ENCODE measurements at places on chromosomes 16 and 17.

DNA sequence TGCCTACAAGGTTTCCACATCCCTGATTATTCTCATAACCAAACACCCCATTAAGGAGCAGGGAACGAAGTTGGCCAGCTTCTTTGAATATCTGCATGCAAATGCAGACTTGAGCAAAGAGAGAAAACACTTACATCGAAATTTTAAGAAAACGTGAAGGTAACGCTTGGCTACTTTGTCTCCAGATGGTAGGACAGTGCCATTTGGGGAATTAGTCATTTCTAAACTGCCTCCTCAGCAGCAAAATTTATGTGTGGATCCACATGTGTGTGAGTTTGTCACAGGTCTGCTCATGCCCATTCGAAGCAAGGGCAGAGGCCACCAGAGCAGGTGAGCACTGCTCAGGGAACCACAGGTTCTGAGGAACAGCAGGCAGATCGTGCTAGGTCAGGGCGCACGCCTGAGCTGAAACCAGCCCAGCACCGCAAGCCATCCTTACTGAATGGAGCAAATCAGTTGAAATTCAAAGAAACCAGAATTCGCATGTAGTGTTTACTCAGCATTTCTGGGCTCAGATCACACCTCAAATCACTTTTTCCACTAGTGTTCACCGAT, 80.1 kb downstream of the SOCS1 start:
- no peak for DNase-seq

GRCh38 chr16:82845116-82845515, 218.3 kb downstream of the CDH13 start:
- no peak for DNase-seq

GRCh38 chr17:40664582-40665333, at the start of gene KRT222:
Gene KRT222, minus strand, starts transcription at chr17:40665177. Its CDS starts 78 bp downstream, at chr17:40665099.
- DNase-seq, result no peak

DNA sequence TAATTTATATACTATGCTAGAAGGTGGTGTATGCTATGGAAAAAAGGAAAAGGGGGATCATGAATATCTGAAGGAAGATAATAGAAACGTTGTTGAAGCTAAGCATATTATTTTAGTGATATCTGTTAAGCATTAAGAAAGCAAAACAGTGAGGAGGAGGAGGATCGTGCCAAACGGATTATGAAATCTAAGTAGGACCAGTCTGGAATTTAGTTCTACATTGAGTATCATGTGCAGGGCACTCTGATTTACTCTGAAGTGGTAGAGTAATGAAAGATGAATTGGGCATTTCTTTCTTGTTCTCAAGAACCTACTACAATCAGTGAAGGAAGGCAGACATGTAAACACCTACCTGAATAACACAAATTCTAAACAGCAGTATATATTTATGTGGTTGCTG, 195.3 kb downstream of the CYB561 start:
- DNase-seq, result no peak

DNA sequence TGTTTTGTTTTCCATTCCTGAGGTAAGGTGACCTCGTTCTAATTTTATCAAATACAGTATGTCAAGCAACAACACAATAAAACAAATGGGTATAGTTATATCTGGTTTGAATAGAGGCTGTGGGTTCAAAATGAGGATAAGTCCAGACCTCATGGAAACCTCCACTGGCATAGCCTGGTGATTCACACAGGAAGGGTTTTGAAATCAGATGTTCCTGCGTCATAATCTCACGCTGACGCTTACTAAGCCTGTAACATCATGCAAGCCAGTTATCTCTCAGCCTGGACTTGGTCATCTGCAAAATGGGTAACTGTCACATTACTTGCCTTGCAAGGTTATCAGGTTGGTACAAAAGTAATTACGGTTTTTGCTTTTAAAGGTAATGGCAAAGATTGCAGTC, 1056.3 kb upstream of the EEF2KMT start:
- DNase-seq, result no peak

GRCh38 chr17:82065638-82066303, at the start of gene DUS1L:
Gene DUS1L, minus strand, starts transcription at chr17:82065804. Its CDS starts 745 bp downstream, at chr17:82065059.
- peak; percentile 63 for DNase-seq

GRCh38 chr16:19907161-19907992, 22.7 kb upstream of the GPRC5B start:
- peak; percentile 53 for DNase-seq

DNA sequence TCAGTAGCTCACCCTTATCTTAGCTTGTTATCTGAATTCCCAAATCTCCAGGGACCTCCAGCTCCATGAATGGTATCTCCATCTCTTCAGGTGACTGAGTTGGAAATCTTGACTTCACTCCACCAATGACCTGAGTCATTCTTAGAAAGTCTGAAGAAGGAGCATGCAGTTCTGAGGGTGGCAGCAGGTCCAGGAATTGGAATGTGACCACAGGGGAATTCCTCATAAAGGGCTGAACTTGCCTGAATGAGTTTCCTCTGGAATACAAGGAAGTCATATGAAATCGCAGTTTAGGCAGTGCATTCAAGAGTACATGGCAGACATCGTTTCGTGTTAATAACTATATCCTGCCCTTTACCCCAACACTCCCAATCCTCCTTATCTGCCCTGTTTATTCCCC, 12.5 kb upstream of the PYY start:
- no peak for DNase-seq

DNA sequence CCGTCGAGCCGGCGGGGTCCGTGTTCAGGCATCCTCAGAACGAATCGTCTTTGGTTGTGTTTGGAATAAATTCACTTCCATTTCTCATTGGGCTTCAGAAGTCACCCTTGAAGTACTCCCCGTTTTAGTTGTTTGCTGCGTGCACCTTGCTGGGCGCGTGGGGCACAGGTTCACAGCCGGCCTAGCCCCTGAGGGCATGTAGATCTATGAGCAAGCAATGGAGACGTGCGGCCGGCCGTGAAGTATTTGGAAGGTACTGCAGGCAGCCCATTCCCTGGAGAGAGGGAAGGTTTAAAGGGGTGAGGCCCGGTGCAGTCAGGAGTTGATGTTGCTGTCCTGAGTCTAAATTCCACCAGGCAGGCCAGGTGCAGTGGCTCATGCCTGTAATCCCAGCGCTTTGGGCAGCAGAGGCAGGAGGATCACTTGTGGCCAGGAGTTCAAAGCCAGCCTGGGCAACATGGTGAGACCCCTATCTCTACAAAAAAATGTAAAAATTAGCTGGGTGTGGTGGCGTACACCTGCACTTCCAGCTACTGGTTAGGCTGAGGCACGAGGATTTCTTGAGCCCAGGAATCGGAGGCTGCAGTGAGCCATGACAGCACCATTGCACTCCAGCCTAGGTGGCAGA, 714 bp downstream of the ACSF3 start:
- DNase-seq, result no peak

DNA sequence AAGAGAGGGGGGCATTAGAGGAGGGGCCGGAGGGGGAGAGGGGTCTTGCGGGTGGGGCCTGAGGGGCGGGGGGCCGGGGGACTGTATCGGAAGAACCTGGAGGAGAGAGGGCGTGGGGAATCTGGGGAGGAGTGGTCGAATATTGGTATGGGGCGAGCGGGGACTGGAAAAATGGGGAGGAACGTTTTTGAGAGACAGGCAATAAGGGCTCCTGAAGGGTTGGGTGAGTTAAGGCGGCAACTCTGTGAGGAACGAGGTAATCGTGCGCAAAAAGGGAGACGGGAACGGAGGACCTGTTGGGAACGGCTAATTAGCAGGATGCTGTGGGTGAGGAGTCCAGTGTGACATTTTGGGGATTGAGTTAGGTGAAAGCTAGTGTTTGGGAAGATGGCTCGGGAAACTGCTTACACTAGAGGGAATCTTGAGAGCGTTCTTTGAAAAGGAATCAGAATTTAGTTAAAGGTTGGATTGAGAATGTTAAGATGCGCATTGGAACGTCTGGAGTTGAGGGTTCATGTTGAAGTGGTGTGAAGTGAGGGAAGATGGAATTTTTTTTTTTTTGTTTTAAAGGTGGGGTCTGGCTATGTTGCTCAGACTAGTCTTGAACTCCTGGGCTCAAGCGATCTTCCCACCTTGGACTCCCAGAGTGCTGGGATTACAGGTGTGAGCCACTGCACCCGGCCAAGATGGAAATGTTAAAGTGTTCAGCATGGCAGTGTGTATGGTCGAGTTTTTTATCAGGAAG, 662 bp downstream of the WIPF2 start:
- DNase-seq, result no peak

DNA sequence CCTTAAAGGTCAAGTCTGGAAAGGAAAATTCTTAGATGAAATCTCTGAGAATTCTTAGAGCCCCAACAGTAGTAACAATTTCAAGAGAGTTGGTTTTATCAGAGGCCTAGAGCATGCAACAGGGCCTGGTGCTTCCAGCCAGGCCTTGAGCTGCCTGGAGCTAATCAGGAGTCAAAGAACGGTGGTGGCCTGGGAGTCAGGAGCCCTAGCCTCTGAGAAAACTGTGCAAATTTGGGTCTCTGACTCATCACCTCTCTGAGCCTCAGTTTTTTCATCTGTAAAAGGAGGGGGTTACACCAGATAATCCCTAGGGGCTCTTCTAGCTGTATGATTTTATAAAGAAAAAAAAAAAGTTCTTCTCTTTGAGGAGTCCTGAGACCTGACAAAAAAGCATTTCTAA, 227.3 kb upstream of the RPL38 start:
- no peak for DNase-seq

GRCh38 chr17:47801176-47801765, 20.3 kb downstream of the OSBPL7 start:
- DNase-seq, result no peak

DNA sequence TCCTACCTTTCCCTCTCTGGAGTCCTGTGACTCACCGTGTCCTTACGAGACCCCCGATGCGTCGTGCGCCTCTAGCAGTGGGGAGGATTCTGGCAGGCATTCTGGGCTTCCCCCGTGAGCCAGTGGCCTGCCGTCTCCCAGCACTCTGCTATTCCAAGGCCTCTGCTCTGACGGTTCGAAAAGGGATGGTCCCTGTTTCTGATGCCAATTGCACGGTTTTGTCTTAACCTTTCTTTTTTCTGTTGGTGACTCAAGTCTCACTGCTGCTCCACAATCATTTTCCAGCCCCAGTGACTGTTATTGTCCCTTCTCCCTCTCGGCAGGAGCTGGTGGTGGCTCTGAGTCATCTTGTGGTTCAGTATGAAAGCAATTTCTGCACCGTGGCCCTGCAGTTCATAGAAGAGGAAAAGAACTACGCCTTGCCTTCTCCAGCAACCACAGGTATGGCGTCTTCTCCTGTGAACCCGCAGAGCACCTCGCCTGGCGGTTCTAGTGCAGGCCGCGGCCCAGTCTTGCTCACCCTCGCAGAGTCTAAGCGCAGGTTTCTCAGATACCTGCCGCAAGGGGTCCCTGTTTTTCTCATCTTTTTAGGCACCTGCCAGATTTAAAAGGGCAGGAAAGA, 100.1 kb upstream of the CHMP6 start:
- DNase-seq, result peak; percentile 59

DNA sequence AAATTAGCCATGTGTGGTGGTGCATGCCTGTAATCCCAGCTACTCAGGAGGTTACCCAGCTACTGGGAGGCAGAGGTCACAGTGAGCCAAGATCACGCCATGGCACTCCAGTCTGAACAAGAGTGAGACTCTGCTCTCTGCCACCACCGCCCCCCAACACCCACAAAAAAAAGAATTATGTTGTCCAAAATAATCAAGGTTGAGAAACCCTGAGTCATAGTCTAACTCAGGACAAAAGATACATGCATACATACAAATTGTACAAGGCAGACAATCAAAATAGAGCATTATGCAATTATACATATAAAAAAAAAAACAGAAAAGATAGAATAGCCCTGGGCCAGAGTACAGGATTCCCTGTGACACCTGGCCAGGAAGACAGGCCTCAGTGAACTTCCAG, 6.6 kb upstream of the KPNB1 start:
- DNase-seq, result no peak

DNA sequence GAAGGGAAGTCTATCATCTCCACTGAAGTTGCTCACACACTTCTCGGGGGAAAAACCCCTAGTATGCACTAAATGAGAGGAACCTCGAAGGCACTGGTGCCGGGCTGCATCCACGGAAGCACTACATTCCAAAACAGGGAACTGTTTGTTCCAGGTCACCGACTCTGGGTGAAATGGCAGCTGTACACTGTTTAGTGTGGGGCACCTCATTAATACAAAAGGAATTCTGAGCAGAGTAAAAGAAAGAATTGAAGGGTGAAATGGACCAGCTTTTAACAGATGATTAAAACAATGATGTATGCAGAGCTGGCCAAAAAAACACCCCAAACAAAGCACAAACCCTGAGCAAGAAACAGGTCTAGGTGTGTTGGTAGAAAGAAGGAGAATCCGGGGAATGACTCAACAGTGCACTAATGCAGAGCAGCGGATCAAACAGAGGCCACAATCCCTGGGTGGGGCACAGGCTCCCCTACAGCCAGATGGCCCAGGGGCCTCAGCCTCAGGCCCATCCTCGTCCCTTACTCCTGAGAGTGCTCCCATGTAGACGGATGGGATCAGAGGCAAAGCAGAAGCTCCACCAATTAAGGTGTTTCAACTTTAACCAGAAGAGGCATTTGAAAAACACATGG, 161.5 kb downstream of the ZFHX3 start:
- no peak for DNase-seq

Measured in activated T-helper 1 cell treated with anti-CD3 and anti-CD28 coated beads, Interleukin-2, amount 50 U/mL, for 16 hours (primary cell).